ENCODE measurements at places on chromosomes 16 and 17.

DNA sequence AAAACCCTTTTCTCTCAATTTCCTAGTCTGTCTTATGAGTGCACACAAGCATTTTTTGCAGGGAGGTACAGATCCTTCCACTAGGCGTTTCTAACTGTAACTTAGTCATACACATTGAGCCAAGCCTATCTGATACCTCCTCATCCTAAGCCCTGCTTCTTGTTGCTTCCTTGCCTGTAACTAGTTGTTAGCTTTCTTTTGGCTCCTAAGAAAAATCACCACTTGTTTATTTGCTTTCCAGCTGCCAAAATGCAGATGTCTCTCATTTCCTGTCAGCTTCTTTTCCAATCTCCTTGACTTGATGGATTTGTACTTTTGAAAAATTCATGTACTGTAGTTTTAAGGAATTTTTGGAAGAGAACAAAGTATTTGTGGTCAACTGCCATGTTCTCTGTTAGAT, 73.7 kb downstream of the TNRC6C start:
- no peak for DNase-seq

- no peak for DNase-seq
These were observed 123.0 kb downstream of the CHD9NB start for GRCh38 chr16:52929478-52930400.

DNA sequence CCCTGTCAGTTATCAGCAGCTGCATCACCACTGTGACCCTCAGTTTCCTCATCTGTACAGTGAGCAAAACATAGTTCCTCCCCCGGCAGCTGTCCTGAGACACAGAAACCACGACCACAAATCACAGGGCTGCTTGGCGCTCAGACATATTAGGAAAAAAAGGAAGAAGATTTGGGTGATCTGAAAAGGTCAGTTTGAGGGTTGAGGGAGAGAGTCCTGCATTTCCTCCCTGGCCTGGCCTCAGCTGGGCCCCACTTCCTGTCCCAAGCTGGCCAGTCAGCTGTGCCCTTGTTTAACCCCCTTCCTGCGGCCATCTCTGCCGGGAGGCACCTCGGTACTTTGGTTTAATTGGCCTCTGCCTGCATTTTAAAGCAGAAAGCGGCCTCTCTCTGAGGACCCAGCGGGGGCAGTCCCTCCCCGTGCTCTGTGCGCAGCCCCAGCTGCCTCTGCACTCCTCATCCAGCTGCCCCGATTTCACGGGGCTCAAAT, 24.0 kb upstream of the CIBAR2 start:
- no peak for DNase-seq

- no peak for DNase-seq
These were observed 175.4 kb downstream of the SEC14L1 start for GRCh38 chr17:77316191-77316641.

GRCh38 chr17:60354223-60354622, 37.7 kb downstream of the USP32 start:
- DNase-seq = no peak

GRCh38 chr16:56520251-56520577, 390 bp upstream of the BBS2 start:
- no peak for DNase-seq

- no peak for DNase-seq
These were observed 32.7 kb downstream of the ABCC6 start for GRCh38 chr16:16190546-16190945.

- DNase-seq = no peak
These were observed 156.4 kb downstream of the CMIP start for GRCh38 chr16:81601008-81601428.
